ENCODE measurements at places on chromosomes 13 and 19.
A peak's percentile ranks its signal among the peaks of the same experiment; 100 is the strongest.

DNA sequence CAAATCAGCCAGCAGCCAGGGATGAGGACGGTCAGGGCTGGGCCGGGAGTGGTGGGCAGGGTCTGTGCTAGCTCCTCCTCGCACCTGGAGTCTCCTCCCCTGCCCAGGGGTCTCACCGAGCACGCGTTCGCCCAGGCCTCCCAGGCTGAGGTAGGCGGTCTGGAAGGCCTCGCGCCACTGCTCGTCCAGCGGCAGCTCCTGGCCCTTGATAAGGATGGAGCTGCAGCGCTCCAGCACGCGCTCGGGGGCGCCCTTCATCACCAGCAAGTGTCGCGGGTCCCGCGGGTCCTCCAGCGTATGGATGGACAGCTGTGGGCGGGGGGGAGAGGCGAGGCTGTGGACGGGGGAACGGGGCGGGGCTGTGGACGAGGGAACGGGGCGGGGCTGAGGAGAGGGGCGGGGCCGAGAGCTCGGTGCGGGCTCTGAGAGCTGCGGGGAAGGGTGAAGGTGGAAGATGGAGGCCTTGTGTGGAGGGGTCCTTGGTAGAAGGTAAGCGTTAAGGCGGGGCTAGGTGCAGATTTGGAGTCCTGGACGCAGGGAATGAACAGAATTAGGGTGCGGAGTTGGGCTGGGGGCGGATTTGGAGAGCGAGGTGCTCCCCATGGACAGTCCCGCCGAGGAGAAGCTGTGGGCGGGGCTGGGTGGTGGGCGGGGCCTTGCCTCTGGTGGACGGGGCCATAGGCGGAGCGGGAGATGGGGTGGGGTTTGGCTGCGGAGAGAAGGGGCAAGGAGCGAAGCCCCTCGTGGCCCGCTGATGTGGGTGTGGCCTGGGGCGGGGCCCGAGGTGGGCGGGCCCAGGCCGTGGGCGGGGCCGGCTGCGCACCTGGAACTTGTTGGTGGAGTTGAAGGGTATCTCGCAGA is 5.7 kb downstream of the ATP4A start:
- DNase-seq, result peak; percentile 78

DNA sequence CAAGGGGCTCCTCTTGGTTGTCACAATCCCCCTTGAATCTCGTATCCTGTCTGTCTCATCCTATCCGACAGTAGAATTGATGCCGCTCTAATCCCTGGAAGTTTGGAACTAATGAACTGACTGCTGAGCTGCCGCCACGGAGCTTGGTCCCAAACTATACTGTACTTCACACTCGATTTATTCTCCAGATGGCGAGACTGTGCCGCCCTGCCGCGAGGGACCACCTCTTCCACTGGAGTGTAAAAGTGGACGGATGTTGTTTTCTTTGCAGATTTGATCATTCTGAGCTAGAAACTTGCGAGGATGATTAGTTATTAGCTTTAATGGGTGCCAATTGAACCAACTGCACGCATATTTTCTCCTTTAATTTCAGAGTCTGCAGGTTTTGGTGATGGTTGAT is 117.2 kb downstream of the ZIC5 start:
- DNase-seq, result no peak

DNA sequence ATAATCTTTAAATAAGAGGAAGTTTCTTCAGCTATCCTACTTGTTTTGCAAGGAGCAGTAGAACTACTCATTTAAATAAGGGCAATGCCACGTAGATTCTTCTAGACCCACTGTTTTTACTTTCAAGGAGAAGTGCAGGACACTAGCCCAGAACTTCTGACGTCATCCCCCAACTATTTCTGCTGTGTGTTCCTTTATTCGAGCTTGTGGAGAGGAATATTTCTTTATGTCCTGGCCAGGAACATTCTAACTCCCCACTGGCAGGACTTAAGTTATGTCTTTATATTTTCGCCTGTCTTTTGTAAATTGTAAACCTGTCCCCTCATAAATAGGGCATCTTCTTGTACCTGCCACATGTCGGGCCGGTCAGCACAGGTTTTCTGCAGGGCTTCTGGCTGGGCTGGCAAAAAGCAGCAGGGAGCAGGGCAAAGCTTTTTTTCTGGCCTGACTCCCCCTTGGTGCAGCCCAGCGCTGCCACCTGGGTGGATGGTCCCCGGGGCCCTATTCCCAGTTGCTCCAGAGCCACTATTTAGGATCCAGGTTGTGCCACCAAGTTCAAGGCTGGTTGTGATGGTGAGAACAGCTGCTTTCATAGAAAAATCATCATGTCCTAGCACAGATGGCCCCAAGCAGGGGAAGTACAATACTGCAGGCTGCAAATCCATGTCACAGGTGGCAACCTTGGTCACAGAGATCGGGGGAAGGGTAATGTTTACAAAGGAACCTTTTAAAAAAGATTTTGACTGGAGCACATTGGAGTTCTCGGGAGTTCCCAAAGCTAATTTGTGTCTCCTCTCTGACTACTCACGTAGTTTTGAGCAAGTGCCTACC is 1.8 kb downstream of the MBNL2 start:
- DNase-seq, result peak; percentile 39

DNA sequence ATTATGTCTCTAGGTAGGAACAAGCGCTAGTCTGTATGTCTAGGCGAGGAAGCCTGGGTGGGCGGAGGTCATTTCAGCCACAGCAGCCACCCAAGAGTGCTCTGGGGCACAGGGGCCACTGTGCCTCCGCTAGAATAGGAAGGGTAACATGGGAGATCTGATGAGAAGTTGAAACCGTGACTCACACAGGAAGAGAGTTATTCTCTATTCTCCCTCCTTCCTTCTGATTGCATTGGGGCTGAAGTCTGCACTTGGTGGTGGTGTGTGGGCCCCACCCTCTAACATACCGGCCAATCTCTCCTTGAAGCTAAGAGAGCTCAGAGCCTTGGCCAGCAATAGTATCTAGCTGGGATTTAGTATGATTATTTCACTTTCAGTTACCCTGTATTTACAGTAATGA is 20.3 kb upstream of the GGACT start:
- DNase-seq, result no peak

DNA sequence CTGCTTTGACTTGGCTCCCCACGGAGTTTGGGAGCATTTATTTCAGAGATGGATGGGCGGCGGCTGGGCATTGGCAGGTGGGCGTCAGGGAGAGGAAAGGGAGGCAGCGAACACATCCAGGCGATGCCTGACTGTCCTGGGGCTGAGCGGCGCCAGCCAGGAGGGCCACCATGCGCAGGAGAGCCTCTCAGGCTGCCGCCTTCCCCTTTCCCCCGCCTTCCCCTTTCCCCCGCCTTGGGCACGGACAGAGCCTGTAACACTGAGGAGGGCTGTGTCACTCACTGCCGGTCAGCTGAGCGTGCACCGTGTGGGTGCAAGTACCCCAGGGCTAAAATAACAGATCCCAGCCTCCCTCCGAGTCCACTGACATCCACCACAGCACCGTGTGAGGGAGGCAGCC is 11.4 kb downstream of the MCF2L start:
- DNase-seq, result no peak

DNA sequence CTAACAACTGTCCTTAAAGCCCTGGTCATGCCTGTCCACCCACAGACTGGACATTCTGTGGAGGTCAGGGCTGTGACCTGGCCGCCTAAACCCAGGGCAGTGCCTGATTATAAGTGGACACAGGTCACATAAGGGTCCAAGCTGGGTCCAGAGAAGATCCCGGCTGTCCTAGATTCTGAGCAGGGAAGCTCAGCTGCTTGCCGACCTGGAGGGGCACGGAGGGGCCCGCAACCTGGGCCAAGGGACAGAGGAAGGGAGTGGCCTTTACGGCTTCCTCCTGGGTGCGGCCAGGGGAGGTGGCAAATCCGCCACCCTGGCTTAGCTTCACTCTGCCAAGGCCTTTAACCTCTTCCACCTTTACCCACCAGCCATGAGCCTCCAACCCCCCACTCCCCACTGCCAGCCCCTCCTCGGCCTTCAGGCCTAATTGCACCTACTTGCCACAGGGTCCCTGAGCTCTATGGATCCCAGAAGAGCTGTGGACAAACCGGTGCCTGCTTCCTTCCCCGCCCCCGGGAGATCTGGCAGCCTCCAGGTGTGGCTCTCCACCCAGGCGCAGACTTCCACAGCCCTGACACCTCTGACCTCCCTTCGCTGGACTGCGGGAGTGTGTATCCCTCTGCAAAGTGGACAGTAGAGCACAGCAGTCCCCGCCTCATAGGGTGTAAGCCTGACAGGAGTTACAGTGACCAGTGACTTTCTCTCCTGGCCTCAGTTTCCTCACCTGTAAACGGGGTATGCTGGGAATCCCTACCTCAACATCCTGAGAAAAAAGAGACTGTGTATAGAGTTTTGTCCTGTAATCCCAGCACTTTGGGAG is 1.7 kb downstream of the CD320 start:
- DNase-seq, result no peak

- no peak for DNase-seq
Measured at GRCh38 chr13:92913840-92914239, 312.8 kb upstream of the GPC6 start.

- DNase-seq, result no peak
Measured at GRCh38 chr19:45817725-45818301, 2.7 kb upstream of the RSPH6A start.

- peak; percentile 1 for DNase-seq
Measured at GRCh38 chr19:53102756-53103233, 427 bp downstream of the ZNF160 start.

- DNase-seq, result no peak
Measured at GRCh38 chr13:84831666-84832657, 949.7 kb upstream of the SLITRK1 start.

DNA sequence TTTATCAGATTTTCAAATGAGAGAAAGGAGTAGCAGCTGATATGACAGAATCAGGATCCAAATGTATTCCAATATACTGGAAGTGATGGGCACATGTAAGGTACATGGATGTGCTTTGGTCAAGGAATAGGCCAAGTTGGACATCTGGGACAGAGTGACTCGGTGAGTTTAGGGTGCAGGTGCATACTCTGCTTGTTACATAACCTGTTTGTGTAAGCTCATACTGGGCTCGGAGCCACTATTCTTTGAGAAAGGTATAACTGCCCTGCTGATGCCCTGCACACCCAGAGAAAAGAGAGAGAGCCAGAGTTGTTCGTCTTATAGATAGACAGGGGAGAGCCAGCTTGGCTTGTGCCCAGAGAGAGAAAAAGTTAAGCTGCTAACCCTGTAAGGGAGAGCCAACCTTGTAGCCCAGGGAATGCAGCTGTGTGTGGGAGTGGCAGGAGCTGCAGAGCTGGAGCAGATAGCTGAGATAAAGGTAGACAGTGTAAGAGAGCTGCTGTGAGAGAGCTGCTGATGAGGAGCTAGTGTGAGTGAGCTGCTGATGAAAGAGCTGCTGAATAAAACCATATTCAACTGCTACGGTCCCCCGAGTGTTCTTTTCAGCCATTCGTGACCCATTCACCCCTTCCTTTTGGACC is 40.7 kb upstream of the N4BP2L1 start:
- DNase-seq, result no peak

DNA sequence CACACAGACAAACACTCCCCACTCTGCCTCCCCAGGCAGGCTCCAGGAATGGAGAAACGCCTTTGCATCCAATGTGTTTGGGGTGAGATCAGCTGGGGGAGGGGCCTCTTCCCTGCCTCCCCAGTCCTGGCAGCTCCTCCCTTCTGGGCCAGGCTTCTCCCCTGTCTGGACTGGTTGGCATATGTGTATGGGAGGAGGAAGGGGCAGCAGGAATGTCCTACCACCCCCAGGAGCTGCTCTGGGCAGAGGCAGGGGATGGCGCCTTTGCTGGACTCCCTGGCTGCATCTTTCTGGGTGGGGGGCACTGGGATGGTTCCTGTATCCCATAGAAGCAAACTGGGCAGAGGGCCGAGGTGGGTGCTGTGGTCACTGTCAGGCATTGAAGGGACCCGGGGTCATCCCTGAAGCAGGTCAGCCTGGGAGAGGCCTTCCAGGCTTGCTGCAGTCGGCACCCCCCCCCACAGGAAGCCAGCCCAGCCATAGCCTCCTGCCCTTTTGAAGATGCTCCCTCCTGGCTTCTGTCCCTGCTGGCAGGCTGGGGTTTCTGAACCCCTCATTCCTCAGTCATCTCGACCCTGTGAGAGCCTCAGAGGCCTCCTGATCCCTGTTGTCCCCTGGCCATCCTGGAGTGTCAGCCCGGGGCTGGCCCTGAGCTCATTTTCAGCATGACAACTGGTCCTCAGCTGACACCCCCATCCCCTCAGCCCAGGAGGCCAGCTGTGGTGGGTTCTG is 21.2 kb upstream of the SLC7A10 start:
- DNase-seq, result no peak

GRCh38 chr13:98201984-98202383 is 24.9 kb upstream of the RNF113B start:
- DNase-seq, result peak; percentile 32

GRCh38 chr13:22454586-22454985 is 726.2 kb upstream of the SGCG start:
- DNase-seq, result peak; percentile 9

DNA sequence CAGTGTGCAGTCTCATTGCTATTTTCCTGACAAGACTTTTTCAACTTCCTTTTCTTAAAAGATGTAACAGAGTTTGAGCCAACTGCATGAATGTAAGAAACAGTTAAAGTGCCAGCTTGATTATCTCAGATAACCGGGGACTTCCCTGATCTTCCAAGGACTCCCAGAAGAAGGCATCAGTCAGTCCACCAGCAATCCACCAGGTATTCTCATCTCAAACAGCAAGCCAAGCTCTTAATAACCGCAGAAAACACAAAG is 350.1 kb downstream of the LIG4 start:
- DNase-seq, result peak; percentile 55

DNA sequence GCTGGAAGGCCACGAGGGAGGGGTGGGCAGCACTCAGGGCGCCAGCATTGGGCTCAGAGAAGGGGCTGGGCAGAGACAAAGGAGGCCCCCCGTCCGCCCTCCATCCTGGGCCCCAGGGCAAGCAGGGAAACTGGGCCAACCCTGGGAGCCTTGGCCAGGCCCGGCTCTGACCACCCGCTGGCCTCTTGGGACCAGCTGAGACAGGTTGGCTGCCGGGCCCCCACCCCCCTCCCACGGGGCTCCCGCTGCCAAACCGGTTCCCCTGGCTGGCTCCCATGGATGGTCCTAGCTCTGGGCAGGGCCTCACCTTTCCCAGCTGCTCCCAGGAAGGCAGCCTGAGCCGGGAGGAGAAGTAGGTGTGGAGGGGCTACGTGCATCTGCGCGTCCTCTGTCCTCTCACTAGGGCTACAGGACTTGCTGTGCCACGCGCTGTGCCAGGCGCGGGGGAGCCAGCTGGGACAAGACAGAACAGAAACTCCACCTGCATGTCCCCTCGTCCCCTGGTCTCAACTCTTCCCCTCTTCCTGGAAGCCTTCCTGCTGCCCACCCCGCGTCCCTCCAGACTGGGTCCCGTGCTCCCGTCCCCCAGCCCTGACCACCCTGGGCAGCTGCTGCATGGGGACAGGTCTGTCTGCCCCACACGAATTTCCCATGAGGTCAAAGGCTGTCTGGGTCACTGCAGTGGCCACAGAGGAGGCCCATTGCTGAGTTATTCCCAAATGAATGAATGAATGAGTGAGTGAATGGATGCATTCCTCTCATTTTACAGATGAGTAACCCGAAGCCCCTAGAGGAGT is 29.1 kb upstream of the NCCRP1 start:
- DNase-seq, result no peak
